ENCODE measurements at places on chromosomes 3 and 15.

DNA sequence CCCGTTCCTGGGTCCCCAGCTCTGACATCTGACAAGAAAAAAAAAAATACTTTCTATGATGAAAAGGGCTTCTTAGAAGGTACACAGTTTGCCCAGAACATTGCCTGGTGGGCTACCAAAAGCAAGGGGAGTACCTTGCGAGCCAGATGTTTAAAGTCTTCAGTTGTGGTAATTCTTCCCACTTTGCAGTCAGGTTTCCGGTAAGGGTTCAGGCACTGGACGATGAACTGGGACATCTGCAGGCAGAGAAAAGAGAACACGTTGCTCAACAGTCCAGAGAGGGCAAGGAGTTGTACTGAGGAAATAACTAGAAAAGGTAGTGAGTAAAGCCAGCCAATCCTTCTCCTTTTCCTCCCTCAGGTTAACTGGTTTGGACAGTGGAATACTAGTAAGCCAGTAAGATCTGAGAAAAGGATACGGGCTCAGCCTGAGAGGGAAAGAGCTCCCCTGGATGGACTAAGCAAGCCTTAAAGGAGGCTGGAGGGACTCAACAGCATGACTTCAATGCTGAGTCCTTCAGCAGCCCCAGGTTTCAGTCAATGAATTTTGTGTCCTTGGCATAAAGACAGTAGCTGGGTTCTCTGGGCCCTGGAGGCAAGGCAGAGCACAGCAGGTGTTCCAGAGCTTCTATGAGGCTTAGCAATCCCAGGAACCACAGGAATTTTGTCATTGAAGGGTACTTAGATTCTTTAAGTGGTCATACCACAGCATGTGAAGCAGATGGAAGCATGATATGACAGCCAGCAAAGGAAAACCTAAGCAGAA, 38.2 kb downstream of the NBEAL2 start:
- no peak for DNase-seq

DNA sequence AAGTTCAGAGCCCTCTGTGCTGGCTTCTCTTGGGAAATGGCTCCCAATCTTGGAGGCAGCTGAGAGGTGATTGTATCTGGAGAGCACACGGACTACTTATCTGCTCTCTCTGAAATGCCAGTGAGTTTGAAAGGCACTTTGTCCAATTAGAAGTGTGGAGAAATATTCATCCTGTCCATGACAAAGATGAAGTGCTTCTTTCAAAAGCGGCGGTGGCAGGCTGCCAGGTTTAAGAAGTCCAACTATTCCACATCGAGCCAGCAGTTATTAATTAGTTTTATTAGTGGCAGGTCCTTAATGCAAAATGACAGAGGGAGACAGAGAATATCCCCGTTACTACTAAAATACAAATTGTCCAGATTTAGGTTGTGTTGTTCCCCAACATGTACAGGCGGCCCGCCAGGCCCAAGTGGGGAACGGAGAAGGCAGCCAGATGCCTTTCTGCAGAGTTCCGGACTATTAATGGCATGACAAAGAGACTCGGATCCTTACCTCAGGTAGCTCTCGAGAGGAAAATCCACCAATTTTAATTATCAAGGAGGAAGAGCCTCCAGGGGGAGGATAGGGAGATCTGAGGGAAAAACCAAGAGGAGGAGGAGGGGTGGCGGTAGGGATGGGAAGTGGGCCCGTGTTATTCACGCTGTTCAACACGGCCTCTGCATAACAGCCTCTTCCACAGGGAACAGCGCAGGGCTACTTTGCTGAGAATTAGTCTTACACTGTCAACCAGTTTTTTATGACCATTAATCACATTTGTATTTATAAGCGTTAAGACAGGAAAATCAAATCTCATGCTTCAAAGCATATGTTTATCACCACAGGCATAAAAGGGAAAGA, 42.0 kb downstream of the RORA start:
- DNase-seq = no peak

DNA sequence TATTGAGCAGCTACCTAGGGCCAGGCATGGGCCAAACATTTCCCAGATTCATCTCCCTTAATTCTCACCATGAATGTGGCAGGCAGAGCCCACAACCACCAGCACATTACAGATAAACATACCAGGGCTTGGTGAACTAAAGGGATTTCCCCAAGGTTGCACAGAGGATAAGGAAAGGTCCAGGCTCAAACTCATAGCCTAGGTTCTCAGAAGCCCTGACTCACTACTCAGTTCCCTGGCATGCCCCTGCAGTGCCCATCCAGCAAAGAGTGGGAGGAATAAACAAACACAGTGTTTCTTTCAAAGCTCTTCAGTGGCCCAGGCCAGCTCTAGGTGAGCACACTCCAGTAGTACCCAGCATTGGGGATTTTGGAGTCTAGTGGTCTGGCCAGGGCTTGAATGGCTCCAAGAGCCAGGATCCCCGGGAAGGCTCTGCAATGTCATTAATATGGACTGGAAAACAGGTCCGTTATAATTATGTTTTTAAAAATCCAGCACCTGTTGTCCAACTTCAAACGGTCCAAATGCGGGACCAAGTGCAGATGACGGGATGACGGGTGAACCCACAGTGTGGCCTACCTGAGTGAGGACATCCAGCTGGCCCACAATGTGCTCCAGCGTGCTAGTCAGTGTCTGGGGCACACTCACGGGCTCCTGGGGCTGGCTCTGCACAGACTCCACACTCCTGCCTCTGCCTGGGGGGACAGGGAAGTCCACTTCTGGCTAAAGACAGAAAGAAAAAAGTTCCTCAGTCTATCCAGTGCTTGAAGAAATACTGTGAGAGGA, 39.8 kb upstream of the DUSP7 start:
- DNase-seq = no peak

DNA sequence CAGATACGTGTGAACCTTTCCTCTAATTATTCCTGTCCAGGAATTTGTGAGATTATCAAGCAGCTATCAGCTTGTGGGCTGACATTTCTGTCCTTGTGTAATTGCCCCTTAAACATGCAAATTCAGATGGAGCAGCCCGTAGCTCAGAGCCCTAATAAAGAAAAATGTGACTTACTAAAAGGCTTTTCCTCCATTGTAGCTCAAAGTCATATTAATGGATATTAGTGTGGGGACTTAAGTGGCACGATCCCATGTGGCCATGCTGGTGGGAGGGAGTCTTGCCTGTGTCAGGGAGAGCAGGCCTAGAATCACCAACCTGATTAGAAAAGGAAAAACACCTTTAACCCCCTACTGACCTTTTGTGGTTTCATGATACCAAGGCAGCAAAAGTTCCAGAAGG, 399.2 kb downstream of the LRTM1 start:
- no peak for DNase-seq

GRCh38 chr3:36965440-36965839, 20.6 kb upstream of the TRANK1 start:
- no peak for DNase-seq

DNA sequence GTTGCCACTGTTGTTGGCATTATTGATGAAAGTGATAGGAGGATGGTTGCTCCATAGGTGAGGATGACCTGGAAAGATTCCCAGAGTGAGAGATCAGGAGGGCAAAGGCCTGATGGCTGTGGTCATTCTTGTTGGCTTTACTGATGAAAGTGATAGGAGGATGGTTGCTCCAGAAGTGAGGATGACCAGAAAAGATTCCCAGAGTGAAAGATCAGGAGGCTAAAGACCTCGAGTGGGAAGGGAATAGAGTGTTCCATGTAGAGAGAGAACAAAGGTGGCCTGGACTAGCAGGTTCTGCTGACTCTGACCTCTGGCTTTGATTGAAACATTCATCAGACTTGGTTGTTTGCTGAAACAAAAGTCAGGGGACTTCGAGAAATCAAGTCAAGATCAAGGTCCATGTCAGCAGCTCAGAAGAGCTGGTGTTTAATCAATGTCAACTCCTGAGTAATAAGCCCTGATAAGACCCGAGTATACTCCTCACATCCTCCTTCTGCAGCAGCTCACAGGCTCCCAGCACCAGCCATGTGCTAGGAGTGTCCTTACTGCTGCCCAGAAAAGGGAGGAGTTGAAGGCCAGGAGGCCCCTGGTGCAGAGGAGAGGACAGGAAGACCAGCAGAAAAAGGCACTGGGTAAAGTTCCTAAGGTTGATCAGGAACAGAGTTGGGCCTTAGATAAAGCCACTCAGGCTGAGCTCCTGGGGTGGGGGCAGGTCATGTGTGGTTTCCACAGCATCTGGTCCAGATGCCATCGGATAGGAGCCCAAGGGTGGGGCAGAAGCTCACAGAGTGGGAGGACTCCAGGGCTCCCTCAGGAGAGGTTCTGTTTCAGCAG, 19.9 kb downstream of the CYP8B1 start:
- no peak for DNase-seq

DNA sequence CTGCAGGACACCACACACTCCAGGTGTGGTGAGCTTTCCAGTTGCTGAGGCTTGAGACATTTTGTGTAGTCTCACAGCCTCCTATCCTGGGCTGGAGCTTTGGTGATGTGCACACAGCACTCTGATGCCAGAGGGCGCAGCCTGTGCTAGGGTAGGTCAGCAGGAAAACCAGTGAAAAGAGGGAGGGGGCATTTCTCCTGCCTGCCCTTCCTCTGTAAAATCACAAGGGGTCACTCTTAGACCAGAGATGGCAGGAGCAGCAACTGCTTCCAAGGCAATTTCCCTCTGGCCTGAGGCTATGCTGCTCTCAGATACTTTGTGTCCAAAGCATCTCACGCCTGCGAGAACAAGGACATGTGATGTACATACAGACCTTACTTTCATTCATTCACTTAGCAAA, 16.5 kb upstream of the MUSTN1 start:
- DNase-seq = no peak

DNA sequence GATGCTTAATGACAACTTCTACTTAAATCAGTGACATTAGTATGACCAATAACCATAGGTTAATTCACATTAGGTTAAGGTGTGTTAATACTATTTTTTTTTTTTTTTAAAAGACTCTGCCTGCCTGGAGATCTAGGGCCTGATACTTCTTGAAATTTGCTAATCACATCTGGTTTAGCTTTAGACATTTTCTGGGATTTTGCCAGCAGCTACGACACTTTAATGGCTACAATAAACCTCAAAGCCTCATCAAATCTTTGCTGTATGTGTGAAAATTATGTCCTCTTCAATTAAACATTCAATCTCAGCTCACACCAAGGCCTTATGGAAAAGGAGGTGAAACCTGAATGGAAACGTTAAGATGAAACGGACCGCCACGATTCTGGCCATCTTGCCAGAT, 167.9 kb downstream of the GREM1 start:
- no peak for DNase-seq

GRCh38 chr15:54839379-54839778, 357.4 kb downstream of the RSL24D1 start:
- no peak for DNase-seq

- no peak for DNase-seq
Observed at GRCh38 chr15:95609096-95609495, 721.4 kb upstream of the NR2F2 start.

- DNase-seq = no peak
Observed at GRCh38 chr15:67758619-67759300, 66.5 kb upstream of the SKOR1 start.

DNA sequence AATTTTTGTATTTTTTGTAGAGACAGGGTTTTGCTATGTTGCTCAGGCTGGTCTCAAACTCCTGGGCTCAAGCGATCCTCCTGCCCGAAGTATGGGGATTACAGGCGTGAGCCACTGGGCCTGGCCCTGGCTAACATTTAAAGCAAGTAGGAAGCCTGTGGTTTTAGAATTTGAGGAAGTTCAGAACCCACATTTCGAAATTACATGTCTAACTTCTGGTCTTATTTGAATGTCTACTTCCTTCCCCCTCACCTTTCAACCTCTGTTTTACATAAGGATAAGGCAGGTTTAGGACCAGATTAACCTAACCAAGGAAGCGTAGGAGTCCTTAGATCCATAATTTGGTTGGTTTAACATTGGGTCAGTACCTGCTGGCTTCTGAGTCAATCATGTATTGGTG, 120.5 kb upstream of the PROK2 start:
- no peak for DNase-seq

DNA sequence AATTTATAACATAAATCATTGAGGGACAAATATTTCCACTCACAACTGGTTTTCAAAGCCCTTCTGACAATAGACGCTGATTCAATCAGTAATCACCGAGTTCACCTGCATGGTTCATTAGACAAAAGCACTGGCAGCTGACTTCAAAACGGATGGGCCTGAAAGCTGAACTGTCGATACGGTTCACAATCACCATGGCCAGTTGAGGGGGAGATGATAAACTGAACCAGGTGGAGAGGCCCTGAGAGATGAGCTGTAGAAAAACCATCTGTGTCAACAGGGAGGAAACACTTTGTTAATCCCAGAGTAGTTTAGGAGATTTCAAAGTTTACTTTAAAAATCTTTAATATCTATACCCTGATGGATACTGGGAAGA, 75.0 kb downstream of the PEX5L start:
- no peak for DNase-seq

- no peak for DNase-seq
Observed at GRCh38 chr3:37324850-37325321, 150.5 kb upstream of the LRRFIP2 start.

DNA sequence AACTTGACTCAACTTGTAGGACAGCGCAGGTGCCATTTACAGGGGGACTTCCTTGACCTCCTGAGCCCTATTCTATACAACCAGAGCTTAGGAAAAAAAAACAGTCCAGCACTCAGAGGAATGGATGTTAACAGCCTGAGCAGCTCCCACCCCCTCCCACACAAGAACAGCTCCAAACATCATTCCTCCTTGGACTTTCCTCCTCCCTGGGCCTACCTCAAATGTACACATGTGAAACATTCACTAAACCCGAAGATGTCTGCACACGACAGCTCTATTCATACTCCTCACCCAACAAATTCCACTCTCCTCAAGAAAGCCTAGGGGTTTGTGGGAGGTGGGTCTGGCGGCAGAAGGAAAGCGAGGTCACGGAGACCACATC, 503 bp upstream of the ATRIP start:
- DNase-seq = no peak

DNA sequence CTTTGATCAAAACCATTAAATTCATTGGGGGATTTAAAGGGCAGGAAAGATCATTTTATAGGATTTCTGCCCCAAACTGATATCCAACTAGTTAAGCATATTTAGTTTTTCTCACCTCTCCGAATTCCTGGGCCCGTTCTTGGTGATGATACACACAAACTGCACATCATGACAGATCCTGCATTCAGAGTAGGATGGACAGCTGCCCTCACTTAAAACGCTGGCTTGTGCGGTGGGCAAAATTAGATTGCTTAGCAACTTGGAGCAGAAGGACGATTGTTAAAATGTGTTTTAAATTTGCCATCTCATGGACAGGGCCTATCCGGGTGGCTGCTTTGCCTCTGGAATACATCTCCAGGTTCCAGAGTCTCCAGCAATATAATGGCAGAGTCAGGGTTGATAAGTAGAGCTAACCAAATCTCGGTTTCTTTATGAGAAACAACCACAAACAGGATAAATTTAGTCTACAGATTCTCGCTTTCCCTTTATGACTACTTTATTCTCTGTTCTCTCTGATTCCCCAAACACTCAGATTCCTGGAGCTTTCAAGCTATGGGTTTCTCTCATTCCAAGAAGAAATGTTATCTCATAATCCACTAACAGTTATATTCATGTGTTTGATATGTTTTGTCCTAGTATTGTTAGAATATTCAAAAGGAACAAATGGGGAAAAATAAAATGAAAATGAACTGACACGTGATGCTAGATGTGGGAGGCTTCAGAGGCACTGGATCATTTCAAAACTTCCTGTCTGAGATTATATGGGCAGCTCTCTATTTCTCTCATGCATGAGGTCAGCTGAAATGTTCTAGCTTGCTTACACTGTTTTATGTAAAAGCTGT, 1014.1 kb upstream of the SEMA6D start:
- no peak for DNase-seq
